Forelimb muscle (tissue), 1 donor: ENCODE measurements at places on chromosomes 12 and 14. TPM values are rescaled to one million over a fixed set of nuclear protein-coding genes. Genes with fewer than 3 reads are reported as not detected.

DNA sequence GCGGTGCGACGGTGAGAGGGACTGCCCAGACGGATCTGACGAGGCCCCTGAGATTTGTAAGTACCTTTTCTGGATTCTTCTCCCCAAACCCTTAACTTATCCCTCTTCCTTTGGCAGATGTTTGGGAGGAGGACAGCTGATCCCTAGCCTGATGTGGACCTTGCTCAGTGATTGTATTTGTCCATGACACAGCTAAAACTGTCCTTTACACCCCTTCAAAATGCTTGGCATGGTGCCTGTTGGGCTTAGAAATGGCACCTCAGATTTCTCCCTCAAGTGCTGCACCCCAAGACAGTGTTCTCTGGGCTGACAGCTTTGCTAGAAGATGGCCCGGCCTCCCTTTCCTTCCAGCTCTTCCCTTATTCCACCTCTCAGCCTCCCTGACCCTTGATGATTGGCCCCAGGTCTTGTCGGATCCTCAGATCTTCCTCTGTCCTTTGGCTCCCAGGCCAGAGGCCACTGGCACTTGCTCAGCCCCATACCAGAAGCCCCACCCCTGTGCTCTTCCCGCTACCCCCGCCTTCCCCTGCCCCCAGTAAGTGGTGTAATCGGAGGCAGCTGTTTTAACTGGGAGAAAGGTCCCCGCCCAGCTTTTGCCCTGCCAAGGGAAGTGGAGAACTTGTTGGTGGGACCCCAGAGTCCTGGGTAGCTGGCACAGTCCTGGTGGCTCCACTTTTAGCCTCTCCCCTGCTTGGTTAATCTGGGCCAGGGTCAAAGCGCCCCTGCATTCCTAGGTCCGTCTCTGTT lies 8.7 kb downstream of the LRP1-AS start:
- DNase-seq: no peak

GRCh38 chr12:3771853-3772252 lies 18.9 kb upstream of the CRACR2A start:
- no peak for DNase-seq

- DNase-seq: no peak
These were observed 117.9 kb upstream of the TMEM233 start for GRCh38 chr12:119475650-119476049.

AQP2 gene
- polyA plus RNA-seq: not detected

CCDC38 gene
- polyA plus RNA-seq: 0.62 TPM

GRCh38 chr14:69877492-69877891 lies 1.7 kb upstream of the SMOC1 start:
- no peak for DNase-seq

GRCh38 chr12:12474931-12475795 lies 87.5 kb downstream of the DUSP16 start:
- no peak for DNase-seq

DNA sequence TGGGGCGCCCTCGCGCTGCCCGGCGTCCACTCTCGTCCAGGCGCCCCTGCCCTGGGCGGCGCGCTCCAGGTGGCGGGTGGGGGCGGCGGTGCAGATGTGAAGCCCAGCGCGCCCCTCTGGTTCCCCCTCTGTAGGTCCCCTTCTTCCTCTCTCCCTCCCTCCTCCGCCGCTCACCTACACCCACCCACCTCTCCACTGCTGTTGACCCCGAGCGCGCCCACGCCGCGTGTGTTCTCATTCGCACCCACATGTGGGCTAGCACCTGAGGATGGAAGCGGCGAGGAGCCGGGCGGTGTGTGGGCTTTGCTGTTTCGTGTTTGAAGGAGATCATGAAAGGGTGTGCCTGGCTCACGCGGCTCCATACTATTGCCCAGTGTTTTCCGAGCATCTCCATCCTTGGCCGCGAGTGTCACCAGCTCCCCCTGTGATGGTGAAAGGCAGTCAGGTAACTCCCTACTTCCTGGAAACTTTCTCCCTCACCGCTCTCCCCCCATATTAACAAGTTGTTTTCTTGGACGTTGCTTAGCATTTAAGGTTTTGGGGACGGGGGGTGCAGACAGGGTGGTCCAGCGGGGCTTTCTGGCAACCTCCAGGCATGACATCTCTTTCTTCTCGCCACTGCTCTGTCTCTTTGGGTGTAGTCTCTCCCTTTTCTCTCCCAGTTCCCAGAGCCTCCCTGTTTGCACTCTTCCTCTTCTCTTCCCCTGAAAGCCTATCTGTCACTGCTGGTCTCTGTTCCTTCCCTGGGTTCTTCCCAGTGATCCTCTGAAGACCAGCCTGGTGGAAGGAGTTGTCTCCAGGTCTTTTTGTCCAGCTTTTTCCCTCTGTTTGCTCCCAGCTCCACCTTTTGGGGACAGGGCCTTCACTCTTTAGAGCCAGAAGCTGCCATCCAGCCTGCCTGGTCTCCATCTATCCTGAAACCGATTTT lies 1.6 kb downstream of the CACNA1C start:
- no peak for DNase-seq

DNA sequence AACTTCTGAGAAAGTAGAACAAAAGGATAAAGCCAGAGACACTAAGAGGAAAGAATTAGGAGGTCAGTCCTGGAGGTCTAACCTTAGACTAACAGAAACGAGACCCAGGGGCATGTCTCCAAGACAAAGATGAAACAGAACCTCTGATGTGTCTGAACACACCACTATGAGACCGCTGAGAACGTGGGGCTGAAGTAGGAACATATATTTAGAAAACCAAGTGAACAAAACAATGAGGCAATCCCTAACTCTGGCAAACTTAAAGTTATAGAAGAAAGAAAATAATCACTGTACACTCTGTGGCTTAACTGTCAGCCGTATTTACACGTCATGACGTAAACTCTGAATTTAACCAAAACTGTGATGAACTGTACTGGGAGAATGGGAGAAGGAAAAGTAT lies 17.9 kb downstream of the KCTD10 start:
- DNase-seq: no peak

- DNase-seq: no peak
These were observed 6.9 kb upstream of the RD3L start for GRCh38 chr14:103949131-103949790.

FOXG1 gene
- polyA plus RNA-seq: 0.05 TPM

GRCh38 chr14:63342371-63342770 lies 23.6 kb upstream of the GPHB5 start:
- no peak for DNase-seq

DNA sequence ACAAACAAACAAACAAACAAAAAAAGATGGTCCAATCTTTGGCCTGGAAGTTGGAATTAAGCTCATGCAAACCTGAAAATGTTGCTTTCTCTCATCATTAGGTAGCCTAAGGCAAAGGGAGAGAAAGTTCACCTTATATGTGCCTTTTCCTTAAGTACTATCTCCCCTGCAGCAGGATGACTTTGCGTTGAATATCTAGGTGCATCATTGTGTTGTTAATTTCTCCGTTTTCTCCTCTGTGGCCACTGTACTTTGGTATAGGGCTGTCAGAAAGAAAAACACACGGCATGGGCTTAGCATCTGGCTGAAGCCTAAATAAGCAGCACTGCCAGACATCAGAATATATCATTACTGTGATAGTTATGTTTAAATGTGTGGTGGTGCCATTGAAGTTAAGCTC lies 345.5 kb downstream of the BCAT1 start:
- no peak for DNase-seq

CPNE6 gene
- polyA plus RNA-seq: not detected

MYF5 gene
- 25.0 TPM for polyA plus RNA-seq

TMEM179 gene
- 1.1 TPM for polyA plus RNA-seq

GRCh38 chr14:73788701-73789551 lies 62.7 kb upstream of the PTGR2 start:
- no peak for DNase-seq

- no peak for DNase-seq
These were observed 268.6 kb downstream of the CCDC59 start for GRCh38 chr12:82089369-82090121.

- DNase-seq: no peak
These were observed 33.5 kb downstream of the RAD51B start for GRCh38 chr14:67852926-67853604.

FOXA1 gene
- not detected for polyA plus RNA-seq

DNA sequence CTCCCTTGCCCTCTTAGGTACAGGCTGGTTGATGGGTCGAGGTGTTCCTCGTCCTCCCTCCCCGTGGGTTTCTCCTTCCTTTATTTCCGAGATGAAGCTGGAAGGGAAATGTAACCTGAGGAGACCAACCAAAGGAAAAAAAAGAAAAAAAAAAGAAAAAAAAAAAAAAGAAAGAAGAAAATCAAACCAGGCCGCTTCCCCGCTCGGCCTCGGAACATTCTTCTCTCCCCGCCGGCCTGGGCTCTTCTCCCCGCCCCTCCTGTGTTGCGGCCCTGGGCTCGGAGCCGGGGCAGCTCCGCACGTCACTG lies 1.6 kb upstream of the NFATC4 start:
- no peak for DNase-seq

TWF1 gene
- polyA plus RNA-seq: 26.8 TPM

IFI27 gene
- polyA plus RNA-seq: 2.4 TPM

PGAM5 gene
- 20.7 TPM for polyA plus RNA-seq

DNA sequence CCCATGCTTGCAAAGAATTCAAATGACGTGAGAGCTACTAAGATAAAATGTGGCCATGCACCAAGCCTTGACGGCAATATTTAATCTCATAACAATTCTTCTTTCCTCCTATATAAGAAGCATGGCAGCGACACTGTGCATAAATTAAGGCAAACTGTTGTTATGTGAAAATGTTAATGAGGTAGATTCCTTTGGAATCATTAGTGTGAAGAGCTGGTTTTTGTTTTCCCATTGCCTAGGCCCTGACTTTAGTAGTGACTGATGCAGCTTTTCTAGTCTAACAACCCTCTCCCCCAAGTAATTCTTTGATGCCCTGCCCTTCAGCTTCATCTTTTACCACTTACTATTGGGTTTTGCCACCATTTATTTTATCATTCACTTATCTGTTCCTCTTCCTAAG lies 10.6 kb upstream of the PSEN1 start:
- no peak for DNase-seq

DNA sequence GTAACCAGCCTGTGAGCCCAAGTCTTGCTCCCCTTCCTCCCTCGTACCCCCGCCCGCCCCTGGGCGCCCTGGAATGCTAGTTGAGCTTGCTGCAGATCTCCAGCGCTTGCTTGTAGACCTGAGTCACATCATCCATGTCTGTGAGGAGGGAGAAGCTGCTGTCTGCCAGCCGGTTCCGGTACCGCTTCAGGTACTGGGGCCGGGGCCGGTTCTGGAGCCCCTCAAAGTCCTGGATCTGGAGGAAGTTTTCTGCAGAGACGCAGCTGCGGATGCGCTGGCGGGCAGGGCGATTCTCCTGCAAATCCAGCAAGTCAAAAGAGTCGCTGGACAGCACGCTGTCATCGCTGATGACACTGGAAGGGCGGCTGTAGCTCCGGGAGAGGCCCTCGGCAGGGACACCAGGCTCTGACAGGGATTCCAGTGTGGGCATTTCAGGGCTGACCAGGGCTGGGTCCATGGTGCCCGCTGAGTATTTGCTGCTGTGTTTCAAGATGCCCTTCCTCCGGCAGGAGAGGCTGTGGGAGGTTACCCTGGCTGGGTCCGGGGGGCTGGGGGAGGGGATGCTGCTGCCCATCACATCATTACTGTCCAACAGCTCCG lies 71.9 kb downstream of the NUAK1 start:
- no peak for DNase-seq

VWF gene
- 41.9 TPM for polyA plus RNA-seq

DNA sequence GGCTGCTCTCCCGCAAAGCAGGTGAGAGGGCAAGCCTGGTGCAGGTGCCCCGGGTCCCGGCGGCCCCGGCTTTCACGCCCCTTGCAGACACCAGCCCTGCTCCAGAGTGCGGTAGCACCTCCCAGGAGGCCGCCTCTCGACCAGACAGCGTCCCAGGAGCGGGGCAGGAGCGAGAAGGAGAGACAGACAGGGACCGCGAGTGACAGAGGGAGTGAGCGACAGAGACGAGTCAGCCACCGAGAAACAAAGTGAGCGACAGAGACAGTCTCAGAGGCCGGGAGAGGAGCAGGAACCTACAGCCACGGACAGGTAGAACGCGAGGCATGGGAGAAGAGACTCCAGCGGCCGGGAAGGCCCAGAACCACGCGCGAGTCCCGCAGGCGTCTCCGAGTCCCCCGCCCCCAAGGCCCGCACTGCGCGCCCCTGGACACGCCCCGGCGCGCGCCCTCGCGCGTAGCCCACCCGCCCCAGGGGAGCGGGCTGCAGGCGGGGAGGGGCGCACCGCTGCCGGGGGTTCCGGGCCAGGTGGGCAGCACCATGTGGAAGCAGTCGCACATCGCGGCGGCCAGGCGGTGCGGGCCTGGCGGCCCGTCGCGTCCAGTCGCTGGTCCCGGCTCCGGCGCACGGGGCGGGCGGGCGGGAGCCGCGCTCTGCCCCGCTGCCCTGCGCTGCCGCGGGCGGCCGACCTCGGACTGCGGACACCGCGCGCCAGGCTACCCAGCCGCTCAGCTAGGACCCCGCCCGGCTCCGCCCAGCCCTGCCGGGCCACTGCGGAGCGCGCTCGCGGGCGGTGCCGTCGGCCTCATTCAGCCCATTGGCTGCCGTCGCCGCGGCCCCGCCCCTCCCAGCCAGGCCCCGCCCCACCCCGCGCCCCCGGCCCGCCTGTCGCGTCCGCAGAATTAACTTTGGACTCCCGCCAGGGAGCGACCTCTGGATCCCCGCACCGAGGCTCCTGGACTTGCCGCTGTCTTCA lies at the start of gene AHNAK2:
AHNAK2 (minus strand) TSS at position 694 of the 973 bp plus-strand sequence; CDS start at position 557, 137 bp downstream.
- no peak for DNase-seq

DNA sequence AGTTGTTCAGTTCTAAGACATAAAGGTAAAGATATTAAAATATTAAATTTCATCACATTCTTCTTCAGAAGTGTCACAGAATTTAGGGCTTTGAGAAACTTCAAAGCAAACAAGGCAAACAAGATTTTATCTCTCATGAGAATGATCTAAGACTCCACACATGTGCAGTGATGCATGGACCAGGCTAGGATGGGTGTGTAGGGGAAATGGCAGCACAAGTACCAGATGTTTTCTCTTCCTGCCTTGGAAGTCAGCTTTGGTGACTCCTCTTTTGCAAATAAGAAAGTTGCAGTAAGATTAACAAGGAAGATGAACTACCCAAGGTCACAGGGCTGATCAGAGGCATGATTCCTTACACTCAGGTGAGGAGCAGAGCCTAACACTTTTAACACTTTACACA lies 163.8 kb upstream of the LMNTD1 start:
- no peak for DNase-seq

- DNase-seq: no peak
These were observed 660 bp upstream of the HCFC2 start for GRCh38 chr12:104063712-104064030.

GRCh38 chr14:32940066-32940651 lies 1.5 kb downstream of the NPAS3 start:
- DNase-seq: no peak

CRIP2 gene
- polyA plus RNA-seq: 234 TPM

PLBD1 gene
- polyA plus RNA-seq: 20.0 TPM

B4GALNT3 gene
- 13.8 TPM for polyA plus RNA-seq

- DNase-seq: no peak
These were observed 86.1 kb upstream of the ARHGAP5 start for GRCh38 chr14:31990926-31991572.

DNA sequence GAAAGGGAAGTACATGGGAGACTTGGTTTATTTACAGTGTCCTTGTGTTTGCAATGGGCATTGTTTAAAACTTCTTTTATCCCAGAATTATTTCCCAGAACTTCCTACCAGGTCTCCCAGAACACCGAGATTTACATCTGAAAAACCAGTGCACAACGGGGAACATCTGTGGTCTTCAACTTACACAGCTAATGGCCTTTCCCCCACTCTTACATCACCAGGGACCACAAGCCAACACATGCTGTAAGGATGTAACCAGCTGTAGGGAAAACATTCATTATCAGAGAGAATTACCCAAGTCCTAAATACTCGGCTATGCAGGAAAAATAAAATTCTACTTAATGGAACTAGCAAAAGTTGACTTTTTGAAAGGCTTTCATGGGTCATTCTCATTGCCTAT lies 267.6 kb downstream of the DUSP6 start:
- DNase-seq: no peak

FGF6 gene
- 58.5 TPM for polyA plus RNA-seq

- no peak for DNase-seq
These were observed 434.5 kb downstream of the MDGA2 start for GRCh38 chr14:47240748-47241437.
